CD4-positive, CD25-positive, alpha-beta regulatory T cell (primary cell): ENCODE measurements at places on chromosomes 4 and X. TPM values are rescaled to one million over a fixed set of nuclear protein-coding genes. Genes with fewer than 3 reads are reported as not detected.

- no peak for DNase-seq
Observed at GRCh38 chr4:89331197-89331596, 23.6 kb upstream of the GPRIN3 start.

DNA sequence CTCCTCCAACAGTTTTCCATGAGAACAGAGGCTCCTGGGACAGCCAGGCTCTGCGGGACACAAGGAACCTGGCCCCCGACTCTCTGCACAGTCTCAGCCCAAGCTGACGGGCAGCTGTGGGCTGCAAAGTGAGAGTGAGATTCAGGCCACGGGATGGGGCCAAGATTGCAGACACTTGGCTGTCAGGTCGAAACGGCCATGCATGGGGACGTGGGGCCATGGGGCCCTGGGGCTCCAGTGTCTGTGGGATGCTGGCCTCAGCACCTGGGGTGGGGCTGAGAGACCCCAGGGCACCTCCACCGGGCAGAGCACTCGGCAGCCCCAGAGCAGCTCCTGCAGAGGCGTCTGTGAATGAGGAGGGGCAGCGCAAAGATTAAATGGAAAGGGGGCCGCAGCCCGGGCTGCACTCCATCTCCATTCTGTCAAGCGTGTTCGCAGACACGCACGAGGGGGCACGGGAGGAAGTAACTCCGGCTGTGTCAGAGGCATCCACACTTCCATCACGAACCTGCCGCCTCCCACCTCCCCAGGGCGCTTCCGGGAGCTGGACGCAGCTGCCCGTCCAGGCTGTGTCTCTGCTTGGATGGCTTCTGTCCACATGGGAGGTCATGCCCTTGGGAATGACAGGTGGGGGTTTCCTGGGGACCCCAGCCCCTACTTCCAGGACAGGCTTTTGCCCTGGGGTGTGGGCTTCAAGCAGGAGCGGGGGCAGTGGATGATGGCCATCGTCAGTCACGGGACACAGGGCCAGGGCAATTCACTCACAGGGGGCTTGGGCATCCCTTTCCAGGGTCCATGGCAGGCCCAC lies 82.8 kb upstream of the NKX1-1 start:
- DNase-seq: no peak

The ANOS1 gene
- not detected for total RNA-seq

DNA sequence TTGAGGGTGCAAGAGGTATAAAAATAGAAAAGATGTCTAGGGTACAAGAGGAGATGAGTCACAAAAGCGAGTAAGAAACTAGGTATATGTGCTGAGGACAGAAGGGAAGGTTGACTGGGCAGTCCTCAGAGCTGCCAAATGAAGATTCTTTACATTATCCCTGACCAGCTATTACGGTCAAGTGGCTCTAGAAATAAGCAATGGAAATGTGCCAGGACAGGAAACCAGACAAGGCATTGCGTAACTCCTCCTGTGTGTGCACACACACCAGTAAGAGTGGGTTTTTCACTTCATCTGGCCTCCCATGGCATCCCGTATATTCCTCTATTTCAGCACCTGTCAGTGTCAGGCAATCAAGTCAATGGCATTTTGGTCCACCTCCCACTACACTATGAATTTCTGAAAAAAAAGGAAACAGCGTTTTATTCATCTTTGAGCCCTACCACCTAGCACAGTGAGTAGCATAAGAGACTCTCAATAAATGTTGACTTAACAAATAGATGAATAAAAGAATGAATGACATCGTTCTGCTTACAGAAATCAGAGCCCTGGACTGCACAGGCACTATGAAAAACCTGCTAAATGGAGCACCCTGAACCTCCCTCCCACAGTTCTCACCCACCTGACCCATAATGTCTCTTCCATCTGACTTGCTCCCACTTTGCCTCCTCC lies 62.6 kb upstream of the KLF3 start:
- DNase-seq: no peak

GRCh38 chrX:42565739-42566138 lies 212.2 kb downstream of the PPP1R2C start:
- DNase-seq: no peak
